ENCODE measurements at places on chromosomes 16 and 17. TPM values are rescaled to one million over a fixed set of nuclear protein-coding genes. Genes with fewer than 3 reads are reported as not detected.

- DNase-seq: no peak
These were observed 23.3 kb downstream of the IQCK start for GRCh38 chr16:19741354-19741753.

DNA sequence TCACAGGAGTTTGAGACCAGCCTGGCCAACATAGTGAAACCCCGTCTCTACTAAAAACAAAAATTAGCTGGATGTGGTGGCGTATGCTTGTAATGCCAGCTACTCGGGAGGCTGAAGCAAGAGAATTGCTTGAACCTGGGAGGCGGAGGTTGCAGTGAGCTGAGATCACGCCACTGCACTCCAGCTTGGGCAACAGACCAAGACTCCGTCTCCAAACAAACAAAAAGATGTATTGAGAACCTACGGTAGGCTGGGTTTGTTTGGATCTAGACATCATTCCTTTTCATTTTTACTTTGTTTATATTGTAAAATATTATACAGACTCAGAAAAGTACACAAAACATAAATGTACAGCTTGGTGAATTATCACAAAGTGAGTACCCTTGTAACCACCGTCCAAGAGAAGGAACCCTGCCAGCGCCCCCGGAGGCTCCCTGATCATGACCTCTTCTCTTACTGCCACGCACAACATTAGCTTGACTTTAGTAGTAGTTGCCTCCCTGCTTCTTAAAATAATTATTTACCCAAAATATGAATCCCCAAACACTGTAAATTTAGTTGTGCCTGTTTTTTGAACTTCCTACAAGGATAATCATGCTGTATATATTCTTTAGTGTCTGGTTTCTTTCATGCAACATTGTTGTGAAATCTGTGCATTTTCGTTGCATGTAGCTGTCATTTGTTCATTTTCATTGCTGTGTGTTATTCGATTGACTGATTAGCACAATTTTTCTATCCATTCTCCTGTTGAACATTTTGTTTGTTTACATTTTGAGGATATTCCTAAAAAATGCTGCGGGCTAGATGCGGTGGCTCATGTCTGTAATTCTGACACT, 56.5 kb downstream of the KSR1 start:
- DNase-seq: no peak

GRCh38 chr16:10922328-10923145, 19.7 kb downstream of the DEXI start:
- no peak for DNase-seq

DNA sequence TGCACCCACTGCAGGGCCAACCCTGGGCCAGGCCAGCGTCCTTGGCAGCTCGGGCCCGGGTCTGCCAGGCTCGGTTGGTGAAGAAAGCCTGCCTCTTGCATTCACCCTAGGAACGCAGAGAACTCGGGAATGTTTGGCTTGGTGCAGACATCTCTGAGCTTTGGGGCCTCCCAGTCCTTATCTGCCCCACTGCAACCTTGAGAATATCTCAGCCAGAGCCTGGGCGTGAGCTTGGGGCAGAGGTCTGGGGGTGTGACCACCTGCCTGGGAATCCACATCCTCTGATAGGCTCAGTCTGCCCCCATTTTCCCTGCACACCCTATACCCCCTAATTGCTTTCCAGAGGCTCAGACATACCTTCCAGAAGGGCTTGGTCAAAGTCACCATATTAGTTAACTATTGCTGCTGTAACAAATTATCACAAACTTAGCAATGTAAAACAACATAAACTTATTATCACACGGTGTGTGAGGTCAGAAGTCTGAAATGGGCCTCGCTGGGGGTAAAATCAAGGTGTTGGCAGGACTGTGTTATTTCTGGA, 30.7 kb upstream of the ZNF423 start:
- no peak for DNase-seq

GRCh38 chr17:14803826-14804225, 461.3 kb downstream of the PMP22 start:
- DNase-seq: no peak

DNA sequence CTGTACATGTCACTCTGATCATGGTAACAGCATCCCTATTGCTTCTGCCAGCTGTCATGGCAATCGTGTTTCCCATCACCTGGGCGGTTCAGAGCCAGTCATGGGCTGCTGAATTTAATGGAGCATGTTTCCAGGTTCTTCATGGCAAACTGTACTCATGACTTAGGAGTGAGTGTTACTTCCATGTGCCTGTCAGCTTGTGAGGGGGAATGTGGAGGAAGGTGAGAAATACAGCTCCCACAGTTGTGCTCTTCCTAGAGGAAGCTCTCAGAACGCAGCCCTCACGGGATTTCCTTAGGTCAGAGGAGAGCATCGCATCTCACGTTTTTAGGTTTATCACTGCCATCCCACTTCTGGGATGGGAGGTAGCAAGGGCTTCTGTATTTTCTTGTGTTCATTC, 28.0 kb upstream of the ARHGAP23 start:
- DNase-seq: no peak

DNA sequence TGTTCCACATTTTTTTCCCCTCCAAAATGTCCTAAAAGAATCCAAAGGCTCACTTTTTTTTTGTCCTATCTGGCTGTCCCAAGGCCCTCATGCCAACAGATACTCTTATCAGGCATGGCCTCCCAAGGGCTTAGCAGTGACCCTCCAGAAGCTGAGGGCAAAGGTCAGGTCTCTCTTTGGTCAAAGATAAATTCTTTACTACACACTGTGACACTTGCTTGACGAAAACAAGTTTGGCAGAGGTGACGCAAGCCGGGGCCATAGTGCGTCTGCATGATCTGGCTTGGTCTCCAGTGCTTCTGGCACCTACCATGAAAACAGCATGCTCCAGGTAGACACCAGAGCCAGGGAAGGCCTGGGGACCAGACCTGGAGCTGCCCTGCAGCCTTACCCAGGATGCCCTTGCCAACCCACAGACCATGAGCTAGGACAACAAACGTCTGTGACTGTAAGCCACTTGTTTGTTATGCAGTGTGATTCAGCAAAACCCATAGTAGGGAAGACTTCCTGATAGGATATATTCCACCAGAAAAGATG, 48.5 kb upstream of the IRF8 start:
- DNase-seq: no peak

DNA sequence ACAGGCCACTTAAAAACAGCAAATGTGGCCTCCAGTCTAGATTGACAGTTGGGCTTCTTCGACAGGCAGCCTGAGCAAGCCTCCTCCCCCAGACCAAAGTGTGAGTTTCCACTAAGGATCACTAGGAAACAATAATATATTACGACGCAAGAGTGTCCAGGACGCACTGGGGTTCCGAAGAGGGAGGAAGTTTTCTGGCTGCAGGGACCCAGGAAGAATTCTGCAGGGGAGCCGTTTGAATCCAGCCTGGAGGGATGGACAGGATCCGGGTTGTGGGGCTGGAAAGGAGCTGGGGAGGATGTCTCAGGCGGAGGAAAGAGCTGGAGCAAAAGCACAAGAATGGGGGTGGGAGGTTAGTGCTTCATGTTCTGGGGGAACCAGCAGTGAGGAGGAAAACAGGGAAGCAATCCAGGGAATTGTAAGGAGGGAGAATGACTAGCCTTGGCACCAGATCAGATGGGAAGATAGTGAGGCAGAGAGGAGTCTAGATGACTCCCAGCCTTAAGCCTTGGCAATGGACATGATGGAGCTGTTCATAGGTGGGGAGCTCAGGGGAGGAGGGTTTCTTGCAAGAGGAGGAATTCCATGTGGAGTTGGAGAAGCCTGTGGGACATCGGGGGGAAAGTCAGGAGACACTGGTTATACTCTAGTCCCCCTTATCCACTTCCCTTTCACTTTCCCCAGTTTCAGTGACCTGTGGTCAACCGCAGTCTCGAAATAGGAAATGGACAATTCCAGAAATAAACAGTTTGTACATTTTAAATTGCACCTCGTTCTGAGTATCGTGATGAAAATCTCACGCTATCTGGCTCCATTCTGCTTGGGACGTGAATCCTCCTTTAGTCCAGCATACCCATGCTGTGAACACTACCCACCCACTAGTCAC, 26.6 kb downstream of the NGFR start:
- DNase-seq: peak; percentile 31

DNA sequence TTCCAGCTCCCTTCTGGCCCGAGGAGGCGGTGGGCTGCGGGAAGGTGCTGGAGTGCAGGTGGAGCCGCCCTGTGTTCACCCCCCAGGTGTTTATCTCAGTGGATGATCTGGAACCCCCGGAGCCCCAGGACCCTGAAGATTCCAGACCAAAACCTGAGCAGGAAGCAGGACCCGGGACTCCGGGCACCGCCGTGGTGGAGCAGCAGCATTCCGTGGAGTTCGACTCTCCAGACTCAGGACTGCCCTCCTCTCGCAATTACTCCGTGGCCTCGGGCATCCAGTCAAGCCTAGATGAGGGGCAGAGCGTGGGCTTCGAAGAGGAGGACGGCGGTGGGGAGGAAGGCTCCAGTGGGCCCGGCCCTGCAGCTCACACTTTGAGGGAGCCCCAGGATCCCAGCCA, 25.5 kb downstream of the MNT start:
- no peak for DNase-seq

Gene TNFRSF17
- polyA plus RNA-seq: not detected

Gene PRPF8
- 337 TPM for polyA plus RNA-seq

Gene HYDIN
- 1.1 TPM for polyA plus RNA-seq

Gene KRT12
- 0.03 TPM for polyA plus RNA-seq

Gene HAS3
- 32.1 TPM for polyA plus RNA-seq

Gene GABARAP
- 581 TPM for polyA plus RNA-seq

Gene KRTAP3-2
- not detected for polyA plus RNA-seq

Gene NOD2
- 0.42 TPM for polyA plus RNA-seq

Gene ETV4
- 95.8 TPM for polyA plus RNA-seq

All from H1 (cell line).